GM03348 (cell line): ENCODE measurements at places on chromosomes 7 and 10.
A peak's percentile ranks its signal among the peaks of the same experiment; 100 is the strongest.

DNA sequence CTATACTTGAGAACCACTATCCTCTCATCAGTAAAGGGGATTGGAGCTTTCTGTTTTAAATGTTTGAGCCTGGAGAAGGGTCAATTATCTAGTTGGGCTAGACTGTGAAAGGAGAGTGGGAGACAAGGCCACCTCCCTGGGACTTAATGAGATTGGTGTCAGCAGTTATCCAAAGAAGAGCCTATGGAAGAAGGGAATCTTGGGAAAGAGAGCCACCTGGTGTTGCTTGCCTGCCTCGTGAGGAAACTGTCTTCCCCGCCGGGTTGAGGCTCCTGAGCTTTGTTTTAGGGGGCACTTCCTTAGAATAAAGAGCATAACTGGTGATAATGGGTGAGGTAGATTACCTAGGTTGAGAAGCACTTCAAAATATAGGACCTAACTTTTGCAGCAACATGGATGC lies 32.0 kb upstream of the ABCB4 start:
- no peak for DNase-seq

DNA sequence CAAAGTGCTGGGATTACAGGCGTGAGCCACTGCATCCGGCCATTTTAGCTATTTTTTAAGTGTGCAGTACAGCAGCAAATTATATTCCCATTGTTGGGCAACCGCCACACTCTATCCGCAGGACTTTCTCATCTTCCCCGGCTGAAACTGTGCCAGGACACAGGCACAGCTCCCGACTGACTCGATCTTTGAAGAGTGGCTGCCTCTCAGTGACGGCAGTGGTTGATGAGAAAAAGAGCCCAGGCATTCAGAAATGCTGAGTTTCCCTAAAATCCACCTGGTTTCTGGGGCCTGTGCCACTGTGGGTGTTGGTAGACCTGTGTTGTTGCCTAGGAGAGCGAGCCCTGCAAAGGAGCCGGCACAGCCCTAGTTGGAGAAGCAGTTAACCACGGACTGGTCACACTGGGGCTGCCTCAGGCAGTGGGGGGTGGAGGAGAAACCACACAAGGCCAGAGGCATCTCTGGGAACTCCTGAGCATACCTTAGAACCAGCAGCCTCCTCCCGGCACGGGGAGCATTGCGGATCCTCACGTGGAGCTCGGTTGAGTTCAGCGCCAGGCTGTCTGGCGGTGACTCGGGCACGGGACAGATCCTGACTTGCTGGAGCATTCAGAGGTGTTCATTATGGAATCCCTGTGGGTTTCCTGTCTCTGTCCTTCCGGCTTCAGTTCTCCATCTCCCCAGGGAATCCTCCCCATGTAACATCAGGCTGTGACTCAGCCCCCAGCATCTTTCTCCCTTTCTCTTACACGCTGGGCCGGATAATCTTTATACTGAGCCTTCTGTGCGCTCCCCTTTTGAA lies 16.2 kb downstream of the PFKFB3 start:
- DNase-seq, result peak; percentile 78

GRCh38 chr10:124072106-124072505 lies 21.3 kb downstream of the CHST15 start:
- no peak for DNase-seq

GRCh38 chr10:73828161-73828560 lies 16.8 kb upstream of the NDST2 start:
- no peak for DNase-seq

GRCh38 chr10:95354110-95354509 lies 63.3 kb upstream of the PDLIM1 start:
- DNase-seq, result no peak

- no peak for DNase-seq
Observed at GRCh38 chr7:99275496-99275895, 2.9 kb downstream of the MYH16 start.

- DNase-seq, result no peak
Observed at GRCh38 chr7:10618953-10619352, 354.7 kb upstream of the PHF14 start.

DNA sequence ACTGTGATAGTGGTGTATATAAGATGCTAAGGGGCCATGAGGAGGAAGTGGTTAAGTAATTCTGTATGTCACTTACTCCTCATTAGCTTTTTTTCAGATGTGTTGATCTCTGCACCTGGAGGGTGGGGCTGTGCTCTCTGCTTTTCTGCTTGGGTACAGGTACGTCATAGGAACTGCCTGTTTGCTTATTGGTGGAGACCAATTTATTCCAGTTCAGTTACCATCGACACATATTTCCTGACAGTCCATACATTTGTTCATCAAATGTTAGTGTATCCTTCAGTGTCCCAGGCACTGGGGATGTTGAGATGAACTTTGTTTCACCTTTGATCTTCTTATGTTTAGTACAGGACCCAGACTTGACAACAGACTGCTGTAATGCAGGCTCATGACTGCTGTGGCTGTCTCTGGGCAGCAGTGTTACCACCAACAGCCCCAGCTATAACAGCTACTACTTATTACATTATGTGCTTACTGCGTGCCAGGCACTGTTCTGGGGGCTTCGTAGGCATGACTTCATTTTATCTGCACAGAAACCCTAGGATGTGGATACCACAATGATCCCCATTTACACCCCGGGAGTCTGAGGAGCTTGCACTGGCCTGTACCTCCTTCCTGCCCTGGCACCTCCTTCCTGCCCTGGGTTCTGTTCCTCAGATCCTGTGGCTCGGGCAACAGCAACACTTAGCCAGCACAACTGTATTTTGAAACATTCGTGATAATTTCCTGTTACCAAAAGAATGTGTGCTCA lies 87.4 kb downstream of the BUB3 start:
- no peak for DNase-seq

- DNase-seq, result no peak
Observed at GRCh38 chr10:84574102-84574501, 245.7 kb downstream of the CCSER2 start.

DNA sequence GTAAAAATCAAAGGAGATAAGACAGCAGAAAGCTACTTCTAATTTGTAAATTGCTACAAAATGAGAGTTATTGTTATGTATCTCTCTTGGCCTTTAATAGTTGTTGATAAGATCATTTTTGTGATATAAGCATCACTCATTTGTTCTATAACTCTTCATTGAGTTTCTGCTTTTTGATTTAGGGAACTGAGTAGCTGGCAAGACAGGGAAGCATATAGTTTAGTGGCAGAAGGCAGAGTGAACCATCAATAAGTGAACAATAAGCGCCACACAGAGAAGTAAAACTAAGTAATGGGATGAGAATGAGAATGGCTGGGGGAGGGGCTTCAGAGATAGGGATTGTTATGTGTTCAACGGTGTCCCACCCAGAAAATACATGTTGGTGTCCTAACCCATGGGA lies 245.4 kb downstream of the ADARB2 start:
- no peak for DNase-seq
